ENCODE measurements at places on chromosomes 7 and 10. TPM values are rescaled to one million over a fixed set of nuclear protein-coding genes. Genes with fewer than 3 reads are reported as not detected.

Gene HOXA3
- total RNA-seq: 5.6 TPM

Gene FRMPD2
- total RNA-seq: not detected

Gene CYP3A7
- not detected for total RNA-seq

Gene RET
- 0.36 TPM for total RNA-seq

Gene DLX6
- total RNA-seq: not detected

Gene UBE2D4
- 7.0 TPM for total RNA-seq

Gene CRPPA
- total RNA-seq: 0.75 TPM
